AML-193 (cell line): ENCODE measurements at places on chromosomes 11 and 22.

DNA sequence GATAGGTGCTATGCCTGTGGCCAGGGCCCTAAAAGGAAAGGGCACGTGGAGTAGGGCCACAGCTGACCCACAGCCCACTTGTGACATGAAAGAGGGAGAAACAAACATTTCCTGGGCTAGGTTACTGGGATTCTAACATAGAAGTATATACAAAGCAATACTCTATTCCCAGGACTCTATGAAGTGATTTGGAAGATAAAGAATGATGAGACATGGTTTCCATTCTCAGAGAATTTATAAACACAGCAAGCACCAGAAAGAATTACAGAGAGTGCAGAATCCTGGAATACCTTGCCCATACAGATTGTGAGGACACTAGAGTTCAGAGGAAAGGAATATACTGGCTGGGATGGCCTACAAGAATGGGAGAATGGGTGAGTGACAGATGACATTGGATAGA, 86.4 kb downstream of the KIRREL3 start:
- no peak for DNase-seq

DNA sequence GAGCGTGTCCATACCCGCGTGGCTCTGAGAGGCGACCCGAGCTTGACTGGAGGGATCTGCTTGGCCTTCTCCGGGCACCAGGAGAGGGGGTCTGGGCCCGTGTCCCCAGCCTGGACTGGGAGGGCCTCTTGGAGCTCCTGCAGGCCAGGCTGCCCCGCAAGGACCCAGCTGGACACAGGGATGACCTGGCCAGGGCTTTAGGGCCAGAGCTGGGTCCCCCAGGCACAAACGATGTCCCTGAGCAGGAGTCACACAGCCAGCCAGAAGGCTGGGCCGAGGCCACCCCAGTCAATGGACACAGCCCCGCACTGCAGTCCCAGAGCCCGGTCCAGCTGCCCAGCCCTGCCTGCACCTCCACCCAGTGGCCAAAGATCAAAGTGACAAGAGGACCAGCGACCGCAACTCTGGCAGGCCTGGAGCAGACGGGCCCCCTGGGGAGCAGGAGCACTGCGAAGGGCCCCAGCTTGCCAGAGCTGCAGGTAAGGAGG, 38.2 kb downstream of the TRIOBP start:
- DNase-seq, result no peak

- DNase-seq, result peak; percentile 52
These were observed 60.2 kb downstream of the BRD1 start for GRCh38 chr22:49767355-49768062.

DNA sequence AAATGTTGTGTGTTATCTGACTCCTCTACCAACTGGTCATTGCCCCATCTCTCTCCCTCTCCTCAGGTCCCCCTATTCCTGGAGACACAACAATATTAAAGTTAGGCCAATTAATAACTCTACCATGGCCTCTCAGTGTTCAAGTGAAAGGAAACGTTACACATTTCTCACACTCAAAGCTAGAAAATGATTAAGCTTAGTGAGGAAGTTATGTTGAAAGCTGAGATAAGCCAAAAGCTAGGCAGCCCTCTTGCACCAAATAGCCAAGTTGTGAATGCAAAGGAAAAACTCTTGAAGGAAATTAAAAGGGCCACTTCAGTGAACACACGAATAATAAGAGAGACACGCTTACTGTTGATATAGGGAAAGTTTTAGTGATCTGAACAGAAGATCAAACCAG, 6.9 kb downstream of the DLG2 start:
- DNase-seq, result no peak

DNA sequence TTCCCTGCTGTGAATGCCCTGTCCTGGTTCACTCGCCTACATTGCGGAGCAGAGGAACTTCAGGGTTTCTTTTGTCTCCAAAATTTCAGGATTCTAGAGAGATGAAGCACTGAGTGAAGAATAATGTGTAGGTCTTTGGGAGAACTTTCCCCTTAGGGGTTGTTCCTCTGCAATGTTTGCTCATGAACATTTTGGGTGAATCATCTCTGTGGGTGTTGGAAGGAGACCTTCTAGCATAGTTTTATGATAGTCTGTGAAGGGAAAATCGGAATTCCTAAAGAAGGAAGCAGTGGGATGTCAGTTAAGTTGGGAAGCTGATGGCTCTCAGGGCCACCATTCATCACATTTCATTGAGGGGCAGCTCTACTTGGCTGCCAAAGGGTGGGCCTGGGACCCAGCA, 64.8 kb downstream of the MIAT start:
- DNase-seq, result no peak

DNA sequence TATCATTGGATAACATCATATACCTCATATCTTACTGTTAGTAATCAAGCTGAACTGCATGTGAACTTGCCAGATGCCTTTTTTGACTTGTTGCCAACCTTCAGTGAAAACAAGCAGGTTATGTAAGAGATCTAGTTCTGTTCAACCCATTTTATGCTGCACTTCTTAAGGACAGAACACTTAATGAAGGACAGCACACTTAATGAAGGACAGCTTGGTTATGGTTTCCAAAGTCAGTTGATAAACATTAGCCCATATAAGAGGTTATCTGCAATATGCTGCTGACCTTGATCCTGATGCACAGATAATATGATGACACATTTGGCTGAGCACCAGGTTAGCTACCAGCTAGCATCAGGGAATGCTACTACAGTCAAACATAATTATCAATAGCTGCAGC, 358.7 kb upstream of the PDGFD start:
- DNase-seq, result no peak

GRCh38 chr11:11237070-11237832, 115.8 kb downstream of the CSNK2A3 start:
- no peak for DNase-seq

DNA sequence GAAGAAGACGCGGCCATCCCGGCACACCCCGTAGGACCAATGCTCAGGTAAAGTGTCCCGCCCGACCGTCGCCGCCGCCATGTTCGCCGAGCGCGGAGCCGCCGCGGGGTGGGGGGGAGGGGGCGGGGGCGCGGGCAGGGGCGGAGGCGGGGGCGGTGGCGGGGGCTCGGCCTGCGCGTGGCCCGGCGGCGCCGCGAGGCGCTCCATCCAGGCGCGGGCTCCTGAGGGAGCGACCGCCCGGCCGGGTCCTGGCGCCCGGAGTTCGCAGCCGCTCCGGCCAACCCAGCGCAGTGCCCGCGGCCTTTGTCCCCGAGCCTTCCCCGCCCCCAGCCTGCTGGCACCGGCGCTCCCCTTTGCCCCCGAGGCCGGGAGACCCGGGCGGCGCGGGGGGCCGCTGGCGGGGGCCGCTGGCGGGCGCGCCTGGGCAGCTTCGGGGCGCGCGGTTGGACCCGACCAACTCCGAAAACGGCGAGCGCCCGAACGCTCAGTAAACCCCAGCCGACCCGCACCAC, at the start of gene PLEKHA7:
TSS of gene PLEKHA7 (minus strand) at position 94 of the 512 bp plus-strand sequence. CDS start at position 81, 13 bp downstream.
- DNase-seq, result no peak

- DNase-seq, result no peak
These were observed 31.2 kb upstream of the TRIM29 start for GRCh38 chr11:120168960-120169681.

DNA sequence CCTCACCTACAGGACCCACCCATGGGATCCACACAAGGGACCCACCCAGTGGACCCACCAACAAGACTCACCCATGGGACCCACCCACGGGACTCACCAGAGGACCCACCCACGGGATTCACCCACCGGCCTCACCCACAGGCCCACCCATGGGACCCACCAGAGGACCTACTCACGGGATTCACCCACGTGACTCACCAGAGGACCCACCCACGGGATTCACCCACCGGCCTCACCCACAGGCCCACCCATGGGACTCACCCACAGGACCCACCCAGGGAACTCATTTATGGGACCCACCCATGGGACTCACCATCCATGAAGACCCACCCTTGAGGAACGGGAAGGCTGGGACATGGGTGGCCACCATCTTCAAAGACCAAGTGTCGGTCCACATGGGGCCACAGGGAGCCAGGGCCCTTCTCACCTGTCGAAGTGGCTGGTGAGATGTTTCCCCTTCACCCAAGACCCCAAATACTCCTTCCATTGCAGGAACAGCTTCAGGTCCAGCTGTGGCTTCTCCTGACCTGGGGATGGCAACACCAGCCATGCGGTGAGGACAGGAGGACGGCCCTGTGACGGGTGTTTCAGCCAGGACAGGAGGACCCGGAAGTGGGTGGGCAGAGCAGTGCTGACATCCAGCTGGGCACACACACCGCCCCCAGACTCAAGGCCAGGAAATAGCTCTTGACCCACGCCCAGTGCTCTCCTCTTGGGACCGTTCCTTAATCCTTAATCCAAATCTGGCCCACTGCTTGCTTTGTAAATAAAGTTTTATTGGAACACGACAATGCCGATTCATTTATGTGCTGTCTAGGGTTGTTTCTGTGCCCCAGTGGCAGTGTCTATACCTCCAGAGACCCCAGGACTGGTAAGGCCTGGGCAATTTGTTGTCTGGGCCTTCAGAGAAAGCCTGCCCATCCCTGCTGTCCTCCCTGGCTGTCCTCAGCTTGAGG, 1005.1 kb downstream of the BRD1 start:
- DNase-seq, result no peak

DNA sequence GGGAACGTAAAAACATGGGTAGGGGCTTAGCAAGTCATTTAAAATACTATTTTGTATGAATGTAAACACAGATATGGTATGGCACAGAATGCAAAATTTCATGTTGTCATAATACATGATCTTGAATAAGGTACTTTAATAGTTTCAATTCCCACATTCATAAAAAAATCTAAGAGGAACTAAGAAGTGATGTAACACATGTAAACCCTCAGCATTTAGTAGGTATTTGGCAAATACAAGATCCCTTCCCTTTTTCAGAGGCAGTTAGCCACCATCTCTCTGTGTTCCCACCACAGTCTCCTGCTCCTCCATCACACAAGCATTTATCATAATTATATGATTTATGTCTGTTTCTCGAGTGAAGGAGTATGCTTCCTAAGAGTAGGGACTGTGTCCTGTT, 251.8 kb downstream of the TENM4 start:
- DNase-seq, result peak; percentile 5

DNA sequence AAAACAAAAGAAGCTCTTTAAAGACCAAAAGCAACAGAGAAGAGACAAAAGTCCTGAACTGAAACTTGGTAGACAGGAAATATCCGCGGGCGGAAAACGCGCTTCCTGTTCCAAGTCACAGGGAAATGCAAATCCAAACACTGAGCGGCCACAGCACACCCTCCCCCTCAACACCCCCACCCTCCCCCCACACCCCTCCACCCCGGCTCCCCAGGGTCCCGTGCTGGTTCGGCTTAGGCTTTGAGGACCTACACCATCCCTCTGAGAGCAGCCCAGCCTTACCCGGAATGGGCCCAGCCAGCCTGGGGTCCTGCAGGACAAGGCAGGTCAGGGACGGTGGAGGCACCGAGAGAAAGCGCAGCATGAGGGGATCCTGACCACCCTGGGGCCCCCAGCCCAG, 160.4 kb downstream of the BRD1 start:
- DNase-seq, result no peak

DNA sequence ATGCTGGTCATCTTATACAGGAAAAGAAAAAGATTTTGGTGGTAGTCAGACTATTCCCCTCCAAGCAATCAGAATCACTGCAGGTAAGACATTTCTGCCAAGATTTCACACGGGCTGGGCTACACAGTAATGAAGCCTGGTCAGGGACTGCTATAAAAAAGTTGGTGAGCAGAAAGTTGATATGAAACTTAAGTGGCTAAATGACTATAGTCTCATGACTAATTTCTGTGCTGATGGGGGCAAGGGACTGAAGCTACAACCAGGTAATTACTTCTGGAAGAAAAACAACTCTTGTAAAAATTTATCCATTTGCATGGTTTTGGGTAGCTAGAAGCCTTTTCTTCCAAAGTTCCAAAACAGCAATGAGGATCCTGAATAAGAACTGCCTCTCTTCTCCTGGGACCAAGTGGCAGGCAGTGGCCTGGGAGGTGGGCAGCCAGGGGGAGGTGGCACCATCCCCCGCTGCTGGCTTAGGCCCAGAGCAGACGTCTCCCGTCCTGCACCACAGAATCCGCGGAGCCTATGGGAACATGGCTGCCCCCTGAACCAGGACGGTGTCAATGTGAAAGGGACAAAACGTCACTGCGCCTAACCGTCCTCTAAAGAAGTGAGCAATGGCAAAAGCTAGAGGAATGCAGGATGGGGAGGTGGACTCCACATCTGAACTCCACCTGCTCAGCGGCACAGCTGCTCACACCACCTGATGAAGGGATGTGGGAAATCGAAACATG, 122.6 kb upstream of the LMO1 start:
- no peak for DNase-seq

GRCh38 chr22:41966607-41967240, 2.5 kb upstream of the SEPTIN3 start:
- peak; percentile 82 for DNase-seq

GRCh38 chr11:2888266-2888968, 2.8 kb upstream of the CDKN1C start:
- DNase-seq, result peak; percentile 34

DNA sequence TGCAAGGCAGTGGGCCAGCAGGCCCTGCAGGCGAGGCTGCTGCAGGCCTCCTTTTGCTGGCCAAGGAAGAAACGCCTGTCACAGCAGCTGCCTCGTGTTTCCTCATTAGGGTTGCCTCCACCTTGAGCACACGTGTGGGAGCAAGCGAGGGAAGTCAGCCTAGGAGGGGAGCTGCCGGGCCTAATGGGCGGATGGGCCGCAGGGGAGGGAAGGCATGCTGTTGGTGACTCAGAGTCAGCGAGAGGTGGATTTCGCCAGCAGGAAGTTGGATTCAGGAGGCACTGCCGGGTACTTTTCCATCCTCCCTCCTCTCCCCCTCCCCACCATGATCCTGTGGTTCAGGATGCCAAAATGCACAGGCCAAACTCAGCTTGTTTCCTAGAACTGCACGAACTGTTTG, 498.7 kb downstream of the METTL15 start:
- DNase-seq, result no peak

GRCh38 chr11:28318871-28319270, 210.7 kb downstream of the METTL15 start:
- DNase-seq, result no peak

GRCh38 chr22:24972369-24972768, 19.9 kb downstream of the KIAA1671 start:
- DNase-seq, result no peak

GRCh38 chr11:44977493-44977984, 26.9 kb upstream of the TP53I11 start:
- DNase-seq, result peak; percentile 1

DNA sequence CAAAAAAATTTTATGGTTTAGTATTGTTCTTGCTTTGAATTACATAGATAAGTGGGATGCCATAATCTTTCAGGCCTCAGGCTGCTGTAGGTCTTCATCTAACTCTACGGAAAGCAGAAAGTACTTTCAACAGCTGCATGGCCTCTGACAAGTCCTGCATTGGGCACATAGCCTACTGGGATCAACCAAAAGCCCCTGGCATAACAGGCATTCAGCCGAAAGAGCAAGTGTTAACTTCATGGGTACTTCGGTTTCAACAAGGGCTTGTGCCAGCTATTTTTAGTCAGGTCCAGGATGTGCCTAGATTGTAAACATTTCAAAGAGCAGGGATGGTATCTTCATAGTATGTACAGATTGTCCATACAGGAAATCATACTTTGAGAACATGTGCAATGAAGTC, 3.1 kb downstream of the SLN start:
- DNase-seq, result no peak
